ENCODE measurements at places on chromosomes 5 and 9.
A peak's percentile ranks its signal among the peaks of the same experiment; 100 is the strongest.

DNA sequence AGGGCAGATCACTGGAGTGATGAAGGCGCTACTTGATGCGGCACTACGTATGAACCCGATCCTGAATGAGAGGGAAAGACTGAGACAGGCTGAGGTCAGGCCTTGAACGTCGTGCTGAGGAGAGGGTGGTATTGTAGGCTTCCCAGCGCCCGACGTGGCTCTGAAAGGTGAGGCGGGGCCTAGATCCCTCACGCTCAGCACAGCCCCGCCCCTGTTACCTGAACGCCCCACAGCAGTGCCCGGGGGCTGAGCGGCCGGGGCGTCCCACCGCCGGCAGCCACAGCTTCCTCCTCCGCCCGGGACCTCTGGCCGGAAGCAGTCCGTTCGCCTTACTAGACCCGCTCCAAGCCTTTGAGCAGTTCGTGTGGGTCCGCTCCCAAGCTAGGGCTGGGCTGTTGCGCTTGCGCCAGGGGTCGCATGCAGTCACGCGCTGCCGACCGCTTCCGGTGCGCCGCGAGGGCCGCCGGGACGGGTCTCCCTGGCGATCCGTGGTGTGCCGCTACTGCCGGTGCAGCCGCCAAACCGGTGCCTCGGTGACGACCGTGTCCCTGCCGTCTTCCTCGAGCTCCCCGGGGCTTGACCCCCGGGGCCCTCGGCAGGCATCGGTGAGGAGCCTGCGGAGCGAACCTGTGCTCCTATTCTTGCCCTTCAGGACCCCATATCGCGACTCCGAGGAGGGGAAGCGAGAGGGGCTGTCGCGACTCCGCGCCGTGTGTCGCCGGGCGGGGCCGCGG, at the start of the genes HMGXB3 and TIGD6:
Gene HMGXB3 (plus strand): TSS at position 484 of the 734 bp plus-strand sequence. CDS start 4,114 bp downstream, outside the sequence.
Gene TIGD6 (minus strand): TSS at position 399 of the 734 bp plus-strand sequence. CDS start 4,306 bp downstream, outside the sequence.
- DNase-seq = peak; percentile 96

GRCh38 chr5:135457424-135458071, 5.4 kb upstream of the TIFAB start:
- DNase-seq = peak; percentile 73

DNA sequence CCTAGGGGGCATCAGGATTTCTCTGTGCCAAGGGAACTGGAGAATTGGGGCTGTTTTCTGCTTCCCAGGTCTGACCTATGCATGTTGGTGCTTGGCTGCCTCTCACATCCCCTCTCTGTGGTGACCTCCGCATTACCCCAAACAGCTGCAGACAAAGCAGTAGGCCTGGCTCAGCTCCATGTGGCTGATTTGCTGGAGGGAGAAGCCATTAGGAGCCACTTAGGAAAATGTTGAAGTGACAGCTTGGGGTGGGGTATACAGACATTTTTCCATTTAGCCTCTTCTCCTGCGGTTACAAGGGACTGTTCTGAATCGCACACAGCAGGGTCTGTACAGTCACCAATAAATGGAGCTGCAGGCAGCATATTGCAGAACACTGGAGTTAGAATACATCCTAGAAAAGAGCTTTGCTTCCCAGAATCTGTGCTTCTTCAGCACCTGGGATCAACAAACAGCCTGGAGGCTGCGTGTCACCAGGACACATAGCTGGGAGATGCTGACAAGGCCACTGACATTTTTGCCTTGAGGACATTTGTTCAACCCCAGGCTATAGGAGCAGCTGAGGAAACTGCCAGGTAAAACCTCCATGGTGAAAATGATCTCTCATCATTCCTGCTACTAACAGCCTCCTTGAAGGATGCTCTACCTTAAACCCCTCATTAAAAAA, 335.3 kb downstream of the DIRAS2 start:
- peak; percentile 78 for DNase-seq

GRCh38 chr9:130039528-130040147, 3.4 kb downstream of the FNBP1 start:
- no peak for DNase-seq

GRCh38 chr9:136958898-136959850, 7.1 kb downstream of the LCN12 start:
- DNase-seq = no peak

- DNase-seq = no peak
These were observed 482.7 kb downstream of the GABRG2 start for GRCh38 chr5:162550236-162550635.

- no peak for DNase-seq
These were observed 106.1 kb upstream of the ICE1 start for GRCh38 chr5:5316334-5316733.

DNA sequence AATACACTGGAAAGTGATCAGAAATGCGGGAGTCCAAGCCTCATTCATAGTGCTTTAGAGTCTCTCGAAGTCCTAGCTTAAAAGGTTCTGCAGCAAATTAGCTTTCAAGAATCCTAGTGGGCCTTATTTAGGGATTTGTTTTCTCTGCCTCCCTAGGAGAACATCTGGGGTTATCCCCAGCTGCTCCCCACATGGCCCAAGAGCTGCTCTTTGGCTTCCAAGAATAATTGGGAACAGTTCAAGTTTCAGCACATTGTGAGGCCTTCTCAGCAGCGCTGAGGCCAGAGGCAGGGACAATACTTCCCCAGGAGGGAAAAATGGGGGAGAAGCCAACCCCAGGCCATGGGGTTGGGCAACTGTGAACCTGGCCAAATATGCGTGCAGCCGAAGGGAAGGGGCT, 108.7 kb downstream of the LIFR start:
- no peak for DNase-seq

Data from NCI-H345 (cell line).